Activated CD8-positive, alpha-beta T cell treated with anti-CD3 and anti-CD28 coated beads, Interleukin-2, amount 10 ng/mL, durations not matched to agents 7 days and 5 days (primary cell): ENCODE measurements at places on chromosomes 11 and 22.

DNA sequence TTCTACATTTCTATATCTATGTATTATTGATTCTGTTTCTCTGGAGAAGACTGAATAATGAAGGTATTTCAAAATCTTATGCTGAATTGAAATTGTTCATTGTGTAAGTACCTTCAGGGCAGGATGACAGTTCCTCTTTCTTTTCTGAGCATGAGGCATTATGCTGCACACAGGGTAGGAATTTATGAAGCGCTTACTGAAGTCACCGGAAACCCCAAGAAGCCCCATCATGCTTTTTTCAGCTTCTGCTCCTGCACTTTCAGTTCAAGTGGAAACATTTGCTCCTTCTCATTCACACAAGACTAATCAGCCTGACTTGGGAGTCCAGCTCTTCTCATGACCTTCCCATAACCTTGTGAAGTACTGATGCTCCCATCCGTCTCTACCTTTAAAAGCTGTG, 314.7 kb upstream of the SORL1-AS1 start:
- no peak for DNase-seq

- no peak for DNase-seq
Measured at GRCh38 chr22:35367331-35367886, 13.5 kb upstream of the HMOX1 start.

DNA sequence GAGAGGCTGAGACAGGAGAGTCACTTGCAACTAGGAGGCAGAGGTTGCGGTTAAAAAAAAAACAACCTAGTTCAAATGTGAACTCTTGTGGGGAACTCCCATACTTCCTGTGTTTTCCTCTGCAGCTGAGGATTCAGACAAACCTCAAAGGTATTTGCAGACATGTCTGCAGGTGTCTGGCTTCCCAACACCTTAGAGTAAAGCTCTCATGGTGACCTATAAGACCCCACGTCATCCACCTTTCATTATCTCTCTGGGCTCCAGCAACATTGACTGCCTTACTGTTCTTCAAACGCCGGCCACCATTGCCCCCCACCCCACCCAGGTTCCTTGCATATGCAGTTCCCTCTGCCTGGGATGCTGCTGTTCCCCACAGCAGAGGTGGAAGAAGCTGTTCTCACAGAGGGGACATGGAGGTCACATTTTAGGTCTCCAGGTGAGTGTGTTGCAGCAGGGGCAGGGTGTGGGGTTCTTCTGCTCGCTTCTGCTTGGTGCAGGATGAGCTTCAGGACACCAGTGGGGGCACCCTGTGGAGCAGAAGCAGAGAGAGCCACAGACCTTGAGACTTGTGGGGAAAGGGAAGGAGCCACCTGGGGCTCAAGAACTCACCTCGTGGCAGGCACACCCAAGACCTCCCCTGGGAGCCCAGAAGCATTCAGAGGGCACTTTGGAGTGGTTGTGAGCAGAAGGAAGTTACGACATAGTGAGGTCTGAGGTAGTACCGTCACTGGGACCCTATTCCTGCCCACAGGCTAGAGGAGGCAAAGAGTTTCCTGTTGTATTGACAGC, 203.2 kb downstream of the CSNK2A3 start:
- peak; percentile 67 for DNase-seq

GRCh38 chr22:47658182-47658581, 895.7 kb downstream of the TBC1D22A start:
- no peak for DNase-seq

- peak; percentile 16 for DNase-seq
Measured at GRCh38 chr11:133895551-133895950, 50.2 kb upstream of the SPATA19 start.

GRCh38 chr11:73760135-73760678, 667 bp downstream of the RAB6A start:
- peak; percentile 23 for DNase-seq

- DNase-seq: no peak
Measured at GRCh38 chr11:119396835-119397234, 15.3 kb upstream of the USP2 start.
